ENCODE measurements at places on chromosomes 11 and 22. TPM values are rescaled to one million over a fixed set of nuclear protein-coding genes. Genes with fewer than 3 reads are reported as not detected.
A peak's percentile ranks its signal among the peaks of the same experiment; 100 is the strongest.

APOL5 gene
- not detected for total RNA-seq

ABCC8 gene
- total RNA-seq: not detected

GRCh38 chr11:31645747-31646146 is 136.2 kb downstream of the ELP4 start:
- no peak overlapping the region for H3K4me3 ChIP-seq
- no peaks in the 10 kb centered on the region for H3K27me3 ChIP-seq
- H3K4me1 ChIP-seq: peaks cover 14% of the 10 kb centered on the region
- no peak overlapping the region for H3K27ac ChIP-seq
- DNase-seq: no peak

- H3K27me3 ChIP-seq: no peaks in the 10 kb centered on the region
- DNase-seq: no peak
- H3K4me3 ChIP-seq: no peak overlapping the region
- peaks cover 46% of the 10 kb centered on the region for H3K36me3 ChIP-seq
These were observed 68.0 kb downstream of the USP47 start for GRCh38 chr11:11909727-11910126.

PRODH gene
- total RNA-seq: 11.2 TPM

RBM14 gene
- 59.2 TPM for total RNA-seq

GRCh38 chr22:23514322-23515038 is 65.6 kb downstream of the IGLL1 start:
- H3K4me1 ChIP-seq: no peaks in the 10 kb centered on the region
- H3K4me3 ChIP-seq: no peak overlapping the region
- H3K27ac ChIP-seq: no peak overlapping the region
- no peak for DNase-seq
- peaks cover 2% of the 10 kb centered on the region for H3K27me3 ChIP-seq

DNA sequence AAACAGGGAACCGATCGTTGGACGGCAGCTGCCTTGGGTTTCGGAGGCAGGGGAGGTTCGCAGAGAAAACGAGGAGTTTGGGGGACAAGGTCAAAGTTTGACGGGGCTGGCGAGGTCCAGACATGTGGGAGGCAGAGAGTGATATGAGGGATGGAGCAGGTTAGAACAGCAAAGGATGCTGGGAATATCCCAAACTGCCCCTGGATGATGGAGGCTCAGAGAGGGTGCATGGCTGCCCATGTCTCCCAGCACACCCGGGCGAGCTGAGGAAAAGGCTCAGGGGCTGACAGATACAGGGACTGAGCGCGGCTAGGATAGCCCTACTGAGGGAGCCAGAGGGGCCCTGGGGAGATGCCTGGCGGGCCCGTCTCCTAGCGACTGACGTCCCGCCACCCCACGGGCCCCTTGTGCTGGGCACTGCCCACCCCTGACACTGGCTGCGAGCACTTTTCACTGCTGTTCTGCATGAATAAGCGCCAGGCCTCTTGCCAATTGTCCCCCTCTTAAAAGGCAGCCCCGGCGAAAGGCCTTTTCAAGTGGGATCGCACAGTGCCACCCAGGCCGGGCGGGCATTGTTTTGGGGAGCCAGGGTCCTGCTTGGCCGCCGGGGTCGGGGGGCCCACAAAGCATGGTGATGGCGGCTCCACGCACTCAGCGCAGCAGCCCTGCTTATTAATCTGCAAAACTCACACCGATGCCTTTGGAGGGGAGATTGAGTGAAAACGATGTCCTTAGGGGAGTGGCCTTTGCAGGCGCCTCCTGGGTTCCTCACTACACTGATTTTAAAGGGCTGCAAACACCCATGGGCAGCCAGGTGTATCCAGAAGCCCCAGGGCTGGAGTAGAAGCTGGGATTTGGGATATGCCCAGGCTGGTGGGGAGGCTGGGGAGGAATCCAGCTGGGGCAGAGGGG is 90.0 kb upstream of the LINC01488 start:
- no peak overlapping the region for H3K4me3 ChIP-seq
- peaks cover 4% of the 10 kb centered on the region for H3K36me3 ChIP-seq
- no peak for DNase-seq
- peaks cover 4% of the 10 kb centered on the region for H3K4me1 ChIP-seq

DNA sequence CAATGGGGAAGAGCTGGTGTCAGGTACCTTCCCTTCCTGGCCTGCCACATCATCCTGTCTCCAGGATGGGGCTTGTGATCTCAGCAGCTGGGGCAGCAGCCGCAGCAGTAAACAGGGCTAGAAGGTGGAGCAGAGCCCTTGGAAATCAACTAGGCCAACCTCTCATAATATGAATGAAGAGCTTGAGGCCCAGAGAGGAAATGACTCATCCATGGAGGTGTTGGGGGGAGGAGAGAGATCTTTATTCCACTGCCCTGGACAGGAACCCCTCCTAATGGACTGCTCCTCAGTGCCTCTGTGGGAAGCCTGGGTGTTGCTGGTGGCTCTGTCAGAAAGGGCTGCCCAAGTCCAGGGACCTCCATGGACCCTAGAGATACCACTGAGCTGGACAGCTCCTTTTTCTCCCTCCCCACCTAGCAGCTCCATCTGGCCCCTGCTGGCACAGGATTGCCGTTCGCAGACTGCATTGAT is 111.8 kb downstream of the OSBP2 start:
- H3K27me3 ChIP-seq: peaks cover 15% of the 10 kb centered on the region
- peaks cover 10% of the 10 kb centered on the region for H3K4me1 ChIP-seq
- H3K27ac ChIP-seq: no peak overlapping the region
- H3K36me3 ChIP-seq: no peaks in the 10 kb centered on the region

GRCh38 chr22:39301926-39302325 is 17.5 kb downstream of the RPL3 start:
- no peak overlapping the region for H3K27ac ChIP-seq
- H3K4me1 ChIP-seq: peaks cover 56% of the 10 kb centered on the region
- no peaks in the 10 kb centered on the region for H3K36me3 ChIP-seq
- DNase-seq: no peak

- H3K4me3 ChIP-seq: peak overlapping the region; percentile 90
- H3K27ac ChIP-seq: peak overlapping the region; percentile 98
- peaks cover 7% of the 10 kb centered on the region for H3K36me3 ChIP-seq
- no peaks in the 10 kb centered on the region for H3K27me3 ChIP-seq
These were observed 489 bp downstream of the NUP98 start for GRCh38 chr11:3796801-3797328.

- H3K4me3 ChIP-seq: no peak overlapping the region
- peak overlapping the region; percentile 17 for H3K27ac ChIP-seq
- no peaks in the 10 kb centered on the region for H3K36me3 ChIP-seq
- H3K27me3 ChIP-seq: no peaks in the 10 kb centered on the region
- peaks cover 16% of the 10 kb centered on the region for H3K4me1 ChIP-seq
- DNase-seq: no peak
These were observed 499.0 kb upstream of the CCDC179 start for GRCh38 chr11:23359297-23359696.

GSTT2B gene
- total RNA-seq: not detected

SERPING1 gene
- total RNA-seq: 19.9 TPM

HARBI1 gene
- 6.7 TPM for total RNA-seq

NLRP14 gene
- not detected for total RNA-seq

KDM4E gene
- total RNA-seq: not detected

- no peaks in the 10 kb centered on the region for H3K4me1 ChIP-seq
- DNase-seq: peak; percentile 73
- peaks cover 12% of the 10 kb centered on the region for H3K27me3 ChIP-seq
These were observed 25.3 kb upstream of the LMO1 start for GRCh38 chr11:8288824-8289491.

DNA sequence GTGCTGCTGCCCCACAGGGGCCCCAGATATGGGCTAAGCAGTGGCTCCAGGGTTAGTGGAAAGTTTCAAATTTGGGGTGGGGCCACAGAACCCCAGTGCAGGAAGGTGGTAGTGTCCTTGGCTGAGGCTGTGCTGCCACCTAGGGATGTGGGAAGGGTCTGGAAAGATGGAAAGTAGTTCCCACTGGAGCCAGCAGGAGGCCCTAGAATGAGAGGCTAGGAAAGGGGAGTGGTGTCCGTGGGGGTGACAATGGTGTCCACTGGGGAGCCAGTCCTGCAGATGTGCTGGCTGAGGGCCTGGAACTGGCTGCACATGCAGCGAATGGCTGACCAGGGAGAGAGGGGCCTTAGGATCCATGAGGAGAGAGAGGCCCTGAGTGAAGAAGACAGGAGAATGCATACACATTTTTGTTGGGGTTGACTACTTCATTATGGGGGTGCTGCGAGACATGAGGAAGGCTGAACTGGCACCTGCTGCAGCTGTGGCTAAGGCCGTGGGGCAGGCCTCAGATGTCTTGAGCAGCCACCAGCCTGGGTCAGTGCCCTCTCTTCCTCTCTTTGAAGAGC is 21.1 kb downstream of the RFPL3 start:
- no peaks in the 10 kb centered on the region for H3K4me1 ChIP-seq
- H3K27me3 ChIP-seq: peaks cover 14% of the 10 kb centered on the region
- no peak for DNase-seq
- no peak overlapping the region for H3K27ac ChIP-seq
- H3K36me3 ChIP-seq: no peaks in the 10 kb centered on the region
- no peak overlapping the region for H3K4me3 ChIP-seq

DNA sequence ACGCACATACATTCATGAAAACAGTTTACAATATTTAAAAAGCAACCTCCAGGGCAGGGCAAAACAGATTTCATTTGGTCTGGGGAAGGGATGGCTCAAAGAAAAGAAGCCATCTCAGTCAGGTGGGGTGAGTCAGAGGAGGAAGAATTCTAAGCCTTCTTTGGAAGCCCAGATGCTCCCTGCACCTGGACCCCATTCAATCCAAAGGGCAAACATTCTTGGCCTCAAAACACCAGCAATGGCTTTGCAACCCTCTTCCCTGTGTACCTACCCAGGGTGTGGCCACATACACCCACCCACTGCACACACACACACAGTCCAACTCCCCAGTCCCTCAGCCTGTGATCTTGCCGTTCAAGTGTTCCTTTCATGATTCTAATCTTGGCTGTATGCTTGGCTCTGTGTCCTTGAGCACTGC is 2.0 kb downstream of the KCNE3 start:
- DNase-seq: no peak
- peaks cover 18% of the 10 kb centered on the region for H3K27me3 ChIP-seq
- no peak overlapping the region for H3K4me3 ChIP-seq
- H3K36me3 ChIP-seq: no peaks in the 10 kb centered on the region

SSTR3 gene
- total RNA-seq: not detected

DNA sequence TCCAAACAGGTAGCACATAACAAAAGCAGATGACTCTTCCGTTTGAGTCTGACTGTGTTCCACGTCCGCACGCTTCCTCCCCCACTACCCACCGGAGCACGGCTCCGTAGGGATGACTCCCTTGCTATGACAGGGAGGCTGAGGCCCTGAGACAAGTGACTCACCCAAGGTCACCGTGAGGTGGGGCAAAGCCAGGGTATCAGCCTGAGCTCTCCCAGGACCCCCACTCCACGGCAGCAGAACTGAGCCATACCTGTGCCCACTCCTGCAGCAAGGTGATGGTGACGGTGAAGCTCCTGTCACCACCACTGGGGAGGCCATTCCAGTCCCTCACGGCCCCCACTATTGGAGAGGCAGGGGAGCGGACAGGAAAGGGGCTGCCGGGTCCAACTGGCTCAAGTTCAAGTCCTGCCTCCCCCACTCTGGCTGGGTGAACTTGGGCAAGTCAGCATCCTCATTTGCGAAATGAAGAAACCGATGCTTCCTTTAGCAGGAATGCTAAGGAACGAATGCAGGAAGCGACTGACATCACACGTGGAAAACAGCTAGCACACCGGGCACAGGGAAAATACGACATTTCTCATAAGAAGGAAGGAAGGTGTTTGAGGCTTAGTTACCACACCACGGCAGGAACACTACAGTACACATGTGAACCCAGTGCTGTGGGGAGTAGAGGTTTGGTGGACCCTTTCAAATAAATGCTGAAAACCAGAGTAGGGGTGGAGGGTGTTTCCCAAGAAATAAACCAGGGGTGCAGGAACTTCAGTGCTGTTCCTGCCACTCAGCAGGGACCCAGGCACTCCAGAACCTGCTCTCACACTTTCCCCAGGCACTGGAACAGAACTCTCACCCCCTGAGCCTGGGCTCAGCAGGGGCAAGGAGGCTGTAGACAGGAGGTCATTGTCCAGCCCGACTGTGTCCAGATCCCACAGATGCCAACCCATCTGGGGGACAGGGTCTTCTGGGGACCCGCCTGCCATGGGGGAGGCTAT is 32.4 kb upstream of the CBX7 start:
- H3K4me3 ChIP-seq: no peak overlapping the region
- H3K27ac ChIP-seq: no peak overlapping the region
- no peaks in the 10 kb centered on the region for H3K36me3 ChIP-seq
- no peaks in the 10 kb centered on the region for H3K4me1 ChIP-seq
- no peak for DNase-seq

- no peak for DNase-seq
- no peaks in the 10 kb centered on the region for H3K4me1 ChIP-seq
- H3K27me3 ChIP-seq: no peaks in the 10 kb centered on the region
- no peak overlapping the region for H3K4me3 ChIP-seq
- no peak overlapping the region for H3K27ac ChIP-seq
- H3K36me3 ChIP-seq: no peaks in the 10 kb centered on the region
These were observed 232.9 kb downstream of the BUD13 start for GRCh38 chr11:116539836-116540418.

DNA sequence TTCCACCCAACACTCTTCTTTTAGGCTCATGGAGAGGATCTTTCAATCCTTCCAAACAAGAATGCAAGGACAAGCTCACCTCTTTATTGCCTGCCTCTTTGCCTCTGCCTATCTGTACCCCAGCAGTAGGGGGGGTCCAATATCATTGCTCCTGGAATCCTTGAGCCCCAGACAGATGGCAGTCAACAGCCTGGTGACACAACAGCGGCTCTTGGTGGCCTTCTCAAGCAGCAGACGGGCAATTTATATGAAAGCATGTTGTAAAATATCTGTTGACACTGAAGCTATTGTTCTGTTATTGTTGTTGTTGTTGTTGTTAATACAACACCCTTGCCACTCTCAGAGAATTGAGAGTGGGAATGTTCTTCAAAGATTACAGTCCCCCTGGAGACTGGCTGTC is 480.0 kb upstream of the CADM1 start:
- no peaks in the 10 kb centered on the region for H3K36me3 ChIP-seq
- peaks cover 1% of the 10 kb centered on the region for H3K4me1 ChIP-seq
- H3K27ac ChIP-seq: no peak overlapping the region
- H3K4me3 ChIP-seq: no peak overlapping the region
- no peak for DNase-seq

DNA sequence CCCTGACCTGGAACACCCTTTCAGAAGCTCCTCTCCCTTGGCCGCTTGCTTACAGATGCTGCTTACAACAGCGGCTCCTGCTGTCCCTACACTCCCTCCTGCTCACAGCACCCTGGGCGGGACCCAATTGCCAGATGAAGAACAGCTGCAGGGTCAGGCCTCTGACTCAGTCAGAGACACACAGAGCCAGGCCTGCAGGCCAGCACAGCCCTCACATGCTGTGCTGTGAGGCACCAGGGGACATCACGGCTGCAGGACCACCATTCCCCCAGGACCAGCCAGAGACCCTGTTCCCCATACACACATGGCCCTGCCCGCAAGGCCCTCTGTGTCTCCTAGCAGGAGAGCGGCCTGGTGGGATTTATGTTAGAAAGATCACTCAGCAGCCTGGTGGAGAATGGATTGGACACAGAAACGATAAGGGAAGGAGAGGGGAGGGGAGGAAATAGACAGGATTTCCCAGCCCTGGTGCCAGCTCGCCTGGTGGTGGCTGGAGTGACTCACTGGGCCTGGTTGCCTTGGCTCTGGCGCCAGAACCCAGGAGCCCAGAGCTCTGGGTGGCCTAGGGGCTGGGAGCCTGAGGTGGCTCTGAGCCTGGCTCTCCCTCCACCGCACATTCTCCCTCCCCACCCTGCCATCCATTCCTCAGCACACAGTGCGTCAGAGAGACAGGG is 6.7 kb downstream of the CAPN5 start:
- peak overlapping the region; percentile 97 for H3K27ac ChIP-seq
- H3K4me3 ChIP-seq: peak overlapping the region; percentile 38
- H3K4me1 ChIP-seq: peaks cover 39% of the 10 kb centered on the region
- peaks cover 6% of the 10 kb centered on the region for H3K36me3 ChIP-seq

MAP6 gene
- 3.0 TPM for total RNA-seq

MUC5AC gene
- not detected for total RNA-seq

KLHDC7B gene
- total RNA-seq: not detected

- H3K36me3 ChIP-seq: no peaks in the 10 kb centered on the region
- H3K27me3 ChIP-seq: no peaks in the 10 kb centered on the region
- H3K4me1 ChIP-seq: peaks cover 83% of the 10 kb centered on the region
- H3K4me3 ChIP-seq: peak overlapping the region; percentile 26
These were observed 14.4 kb upstream of the CDC42EP1 start for GRCh38 chr22:37545703-37546436.
